ENCODE measurements at places on chromosomes 1 and 21.

DNA sequence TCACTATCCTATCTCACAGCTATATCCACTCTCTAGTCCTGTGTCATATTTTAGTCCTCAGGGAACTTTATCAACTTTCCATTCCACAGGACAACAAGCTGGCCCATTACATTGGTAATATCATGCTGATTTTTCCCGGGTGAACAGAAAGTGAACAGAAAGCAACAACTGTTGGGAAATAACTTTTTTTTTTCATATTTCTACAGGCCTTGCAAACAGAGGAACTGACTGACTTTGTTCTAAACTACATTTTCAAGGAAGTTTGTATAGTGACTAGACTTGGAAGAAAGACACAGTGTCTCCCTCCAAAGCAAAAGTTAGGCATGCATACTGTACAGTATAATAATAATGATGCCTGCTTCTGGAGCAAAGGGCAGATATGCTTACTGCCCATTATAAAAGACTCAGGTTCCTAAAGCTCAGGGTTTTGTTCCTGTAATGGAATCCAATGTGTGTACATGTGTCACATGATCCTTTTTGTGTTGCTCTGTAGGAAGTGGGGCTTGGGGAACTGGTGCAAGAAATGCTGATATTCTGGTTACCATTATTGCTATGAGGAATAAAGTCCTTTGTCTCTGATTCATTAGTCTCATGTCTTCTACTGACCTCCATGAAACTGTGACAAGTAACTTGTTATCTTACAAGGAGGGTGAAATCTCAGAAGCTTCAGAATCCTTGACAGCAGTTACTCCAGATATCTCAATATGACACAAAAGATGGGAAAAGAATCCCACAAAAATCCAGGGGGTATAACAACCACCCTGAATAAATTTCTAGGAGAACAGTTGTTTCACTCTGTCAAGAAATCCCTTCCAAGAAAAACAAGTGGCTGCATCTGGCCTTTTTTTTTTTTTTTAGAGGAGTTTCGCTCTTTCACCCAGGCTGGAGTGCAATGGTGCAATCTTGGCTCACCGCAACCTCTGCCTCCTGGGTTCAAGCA, 17.7 kb upstream of the NTPCR start:
- no peak for DNase-seq

DNA sequence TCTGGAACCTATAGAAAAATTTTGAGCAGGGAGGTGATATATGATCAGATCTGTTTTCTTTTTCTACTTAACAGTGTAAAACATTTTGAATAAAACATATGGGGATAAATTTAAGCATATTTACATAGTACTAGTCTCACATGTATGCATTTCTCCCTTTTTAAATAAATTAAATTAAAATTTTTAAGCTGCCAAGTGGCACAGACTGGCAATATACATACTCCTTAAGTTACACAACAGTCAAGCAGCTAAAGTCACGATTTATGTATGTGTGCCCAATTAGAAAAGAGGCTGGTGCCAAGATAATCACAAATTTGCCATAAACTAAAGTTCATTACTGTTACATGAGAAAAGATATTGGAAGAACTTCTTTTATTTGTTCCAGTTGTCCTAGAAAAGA, 532.0 kb downstream of the RWDD3 start:
- no peak for DNase-seq

DNA sequence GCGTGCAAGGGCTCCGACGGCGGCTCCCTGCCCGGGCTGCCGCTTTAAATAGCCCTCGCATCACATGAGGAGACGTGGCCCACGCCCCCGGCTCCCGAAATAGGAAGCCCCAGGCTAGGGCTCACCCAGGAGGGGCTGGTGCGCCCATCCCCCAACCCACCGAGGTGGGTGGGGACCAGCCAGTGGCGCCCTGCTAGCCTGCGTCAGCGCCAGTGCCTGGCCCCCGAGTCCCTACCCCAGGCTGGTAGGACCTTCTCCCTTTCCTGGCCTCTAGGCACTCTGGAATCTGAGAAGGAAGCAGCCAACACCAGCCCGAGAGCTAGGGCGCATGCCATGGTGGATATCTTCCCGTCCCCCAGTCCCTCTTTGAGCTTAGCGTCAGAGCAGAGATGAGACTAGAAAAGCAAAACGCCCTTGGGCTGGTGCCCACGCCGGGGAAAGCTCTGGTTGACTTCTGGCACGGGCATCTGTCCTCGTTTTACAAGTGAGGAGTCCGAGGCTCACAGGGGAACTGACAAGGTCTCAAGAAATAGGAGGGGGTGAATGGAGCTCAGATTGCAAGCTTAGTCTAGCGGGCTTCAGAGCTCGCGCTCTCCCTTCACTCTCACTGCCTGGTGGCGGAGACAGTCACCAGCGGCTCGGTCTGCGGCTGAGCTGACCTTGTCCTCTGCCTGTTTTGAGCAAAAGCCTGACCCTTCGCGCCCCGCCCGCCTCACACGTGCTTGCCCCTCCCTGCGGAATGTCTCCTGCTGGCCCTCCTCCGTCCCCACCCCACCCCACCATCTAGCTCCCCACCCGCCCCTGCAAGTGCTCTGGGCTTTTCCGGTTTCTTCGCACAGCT, at the start of gene FABP3:
Gene FABP3 (minus strand): TSS at position 21 of the 841 bp plus-strand sequence. CDS start 62 bp downstream, outside the sequence.
- peak; percentile 63 for DNase-seq

DNA sequence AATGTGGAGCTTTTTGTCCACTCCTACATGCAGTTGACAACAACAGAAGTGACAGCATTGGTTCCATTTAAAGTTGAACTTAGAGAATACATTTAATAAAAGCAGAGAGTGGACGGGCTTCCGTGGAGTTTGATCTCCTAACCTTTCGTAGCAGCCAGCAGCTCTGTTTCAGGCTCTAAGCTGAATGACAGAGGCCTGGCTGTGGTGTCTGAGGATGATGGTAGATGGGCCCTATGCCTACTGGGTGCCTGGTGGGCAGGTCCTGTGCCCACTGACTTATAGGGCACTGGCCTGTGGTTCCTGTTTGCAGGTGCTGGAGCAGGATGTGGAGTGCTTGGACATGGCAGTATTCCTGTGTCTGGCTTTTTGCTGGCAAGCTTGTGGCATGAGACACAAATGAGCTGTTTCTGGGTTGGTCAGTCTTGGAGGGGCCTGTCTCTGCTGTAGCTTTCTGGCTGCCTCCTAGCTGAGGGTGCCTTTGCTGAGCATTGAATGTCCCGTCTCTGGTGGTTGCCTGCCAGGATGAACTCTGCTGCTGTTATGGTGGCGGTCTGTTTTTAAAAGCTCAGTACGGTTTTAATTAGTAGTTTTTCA, 54.6 kb downstream of the PRDM2 start:
- peak; percentile 41 for DNase-seq

- no peak for DNase-seq
Measured at GRCh38 chr1:246373828-246374569, 133.1 kb downstream of the SMYD3 start.

DNA sequence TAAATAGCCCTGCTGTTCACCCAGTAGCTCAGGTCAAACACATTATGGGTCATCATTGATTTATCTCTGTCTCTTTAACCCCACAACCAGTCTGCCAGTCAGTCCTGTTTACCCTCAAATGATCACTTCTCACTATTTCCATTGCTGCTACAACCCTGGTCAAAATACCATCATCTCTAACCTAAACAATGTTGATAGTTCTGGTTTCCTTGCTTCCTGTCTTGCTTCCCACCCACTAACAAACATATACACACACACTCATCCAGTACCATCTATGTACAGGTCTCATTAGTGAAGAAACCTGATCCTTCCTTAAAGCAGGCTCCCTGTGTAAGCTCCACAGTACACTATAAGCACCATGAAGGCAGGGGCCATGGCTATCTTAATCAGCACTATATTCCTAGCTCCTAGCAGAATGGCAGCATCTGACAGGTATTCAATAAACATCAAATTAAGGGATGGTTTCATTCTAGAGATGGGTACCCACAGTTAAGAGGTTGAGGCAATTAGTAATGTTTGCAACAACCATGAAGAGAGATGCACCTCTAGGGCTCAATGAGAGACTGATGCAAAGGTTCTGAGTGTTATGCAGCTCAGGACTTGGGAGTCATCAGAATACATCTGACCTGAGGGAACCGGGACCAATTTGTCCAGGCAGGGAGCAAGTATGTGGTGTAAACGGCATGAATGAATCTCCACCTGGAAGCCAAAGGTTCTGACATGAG, 10.0 kb upstream of the TGFBR3 start:
- DNase-seq = no peak

DNA sequence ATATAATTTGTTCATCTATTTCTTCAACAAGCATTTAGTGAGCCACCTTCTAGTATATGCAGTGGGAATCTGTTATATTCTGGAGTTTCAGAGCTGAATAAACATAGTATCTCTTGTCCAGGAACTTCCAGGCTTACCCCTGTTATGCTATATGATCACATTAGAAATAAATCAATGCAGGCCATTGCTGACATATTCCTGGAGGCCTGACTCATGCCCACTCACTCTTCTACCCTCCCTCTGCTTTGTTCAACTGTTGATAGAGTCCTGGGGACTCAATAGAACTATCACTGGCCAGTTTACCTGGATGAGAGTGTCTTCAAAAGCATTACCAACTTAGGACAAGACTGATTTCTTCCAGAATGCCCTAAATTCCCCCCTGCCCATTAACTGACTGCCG, 29.3 kb upstream of the SRSF10 start:
- peak; percentile 67 for DNase-seq

DNA sequence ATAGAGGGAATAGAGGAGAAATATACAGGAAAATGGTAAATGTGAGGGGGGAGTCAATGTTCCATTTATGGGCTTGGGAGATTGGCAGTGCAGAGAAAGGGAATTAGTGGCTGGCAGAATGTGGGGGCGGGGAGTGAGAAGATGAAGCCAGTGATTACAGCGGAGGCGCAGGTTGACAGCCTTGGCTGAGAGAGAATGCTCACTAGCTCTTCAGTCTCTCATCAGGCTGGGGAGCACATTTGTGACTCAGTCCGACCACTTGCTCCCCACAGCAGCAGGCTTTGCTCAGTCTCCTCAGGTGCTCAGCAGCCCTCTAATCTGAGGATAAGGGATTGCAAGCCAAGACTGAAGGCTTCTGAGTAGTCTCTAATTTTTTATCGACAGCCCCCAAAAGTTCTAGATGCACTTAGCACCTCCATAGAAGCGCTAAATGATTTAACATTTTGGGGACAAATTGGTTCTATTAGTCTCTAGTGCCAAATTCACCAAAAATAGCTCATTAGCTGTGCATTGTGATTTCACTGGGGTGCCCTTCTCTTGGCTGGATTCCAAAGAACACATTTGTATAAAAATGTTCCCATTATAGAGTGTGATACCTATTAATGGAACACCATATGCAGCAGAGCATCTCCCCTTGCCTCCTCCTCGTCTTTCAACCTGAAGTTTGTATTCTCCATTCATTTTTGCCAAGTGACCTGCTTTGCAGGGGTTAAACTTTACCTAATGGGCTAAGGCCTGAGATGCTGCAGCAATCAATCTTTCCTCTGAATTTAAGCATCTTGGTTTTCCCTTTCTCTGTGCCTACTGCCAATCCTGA, 191.8 kb downstream of the ZNF326 start:
- DNase-seq = no peak

GRCh38 chr1:55060133-55060999, 21.0 kb downstream of the PCSK9 start:
- peak; percentile 45 for DNase-seq

DNA sequence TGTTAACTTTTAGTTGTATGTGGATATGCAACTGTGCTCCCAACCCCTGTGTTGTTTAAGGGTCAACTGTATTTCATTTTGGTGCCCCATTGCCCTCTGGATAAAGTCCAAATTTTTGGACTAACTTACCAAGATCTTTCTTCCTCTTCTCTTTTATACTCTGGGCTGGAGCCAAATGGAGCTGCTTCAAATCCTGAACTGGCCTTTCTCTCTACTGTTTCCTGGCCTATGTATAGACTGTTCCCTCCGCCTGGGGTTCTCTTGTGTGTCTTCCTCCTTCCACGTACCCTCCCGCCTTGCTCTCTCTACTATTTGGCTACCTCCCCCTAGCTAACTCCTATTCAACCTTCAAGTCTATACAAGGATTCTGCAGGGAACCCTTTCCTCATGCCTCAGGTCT, 8.4 kb upstream of the CDC14A start:
- no peak for DNase-seq

- DNase-seq = peak; percentile 27
Measured at GRCh38 chr1:247357781-247358211, 26.1 kb upstream of the ZNF496 start.

DNA sequence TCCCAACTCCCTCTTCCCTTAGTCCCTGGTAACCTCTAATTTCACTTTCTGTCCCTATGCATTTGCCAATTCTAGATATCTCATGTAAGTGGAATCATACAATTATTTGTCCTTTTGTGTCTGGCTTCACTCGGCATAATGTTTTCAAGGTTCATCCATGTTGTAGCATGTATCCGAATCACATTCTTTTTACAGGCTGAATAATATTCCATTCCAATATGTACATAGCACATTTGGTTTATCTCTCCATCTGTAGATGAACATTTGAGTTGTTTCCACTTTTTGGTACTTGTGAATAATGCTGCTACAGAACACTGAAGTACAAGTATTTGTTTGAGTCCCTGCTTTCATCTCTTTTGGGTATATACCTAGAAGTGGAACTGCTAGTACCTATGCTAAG, 857 bp upstream of the LYPLAL1 start:
- DNase-seq = no peak

DNA sequence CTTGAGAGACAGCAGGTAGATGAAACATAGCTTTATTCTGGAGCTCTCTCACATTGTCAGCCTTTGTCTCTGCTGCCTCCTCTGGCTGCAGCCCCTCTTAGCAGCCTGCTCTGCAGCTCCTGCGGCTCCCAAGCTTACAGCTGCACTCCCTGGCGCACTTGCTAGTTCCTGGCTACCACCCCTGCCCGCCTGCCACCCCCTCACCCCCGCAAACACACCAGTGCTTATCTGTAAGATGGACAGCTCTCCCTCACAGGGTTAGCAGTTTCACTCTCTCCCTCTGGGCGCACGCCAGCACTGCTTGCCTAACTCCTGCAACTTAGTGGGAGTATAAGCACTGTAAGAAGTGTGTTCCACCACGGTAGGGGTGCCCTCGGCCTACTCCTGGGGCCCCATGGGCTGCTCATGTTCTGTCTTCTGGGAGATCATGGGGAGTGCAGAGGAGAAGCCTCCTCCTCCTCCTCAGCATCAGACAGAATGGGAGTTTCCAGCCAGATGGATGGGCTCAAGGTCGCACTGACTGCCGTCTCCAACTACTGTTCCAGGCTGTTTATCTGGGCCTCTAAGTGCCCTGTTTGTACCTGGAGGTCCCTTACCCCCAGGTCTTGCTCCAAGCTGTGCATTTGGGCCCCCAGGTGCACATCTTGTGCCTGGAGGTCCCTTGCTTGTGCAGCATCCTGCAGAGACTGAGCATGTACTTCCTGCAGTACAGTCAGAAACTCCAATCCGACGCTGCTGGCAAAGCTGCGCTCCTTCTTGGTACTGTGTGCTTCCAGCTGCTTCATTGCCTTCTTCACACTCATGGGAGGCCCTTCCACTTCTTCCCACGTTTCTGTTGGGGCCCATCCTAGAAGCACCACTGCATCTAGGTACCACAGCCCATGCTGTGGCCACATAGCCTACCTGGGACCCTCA, 1388.1 kb downstream of the AMY1C start:
- no peak for DNase-seq
